ENCODE measurements at places on chromosomes 7 and 10. TPM values are rescaled to one million over a fixed set of nuclear protein-coding genes. Genes with fewer than 3 reads are reported as not detected.

SPAM1 gene
- total RNA-seq, result 0.28 TPM

FAM25G gene
- not detected for total RNA-seq

PDE6C gene
- total RNA-seq, result 0.07 TPM

FAM107B gene
- total RNA-seq, result 84.8 TPM

LEP gene
- not detected for total RNA-seq

INHBA gene
- total RNA-seq, result 10.8 TPM

TAS2R3 gene
- 1.3 TPM for total RNA-seq

ARMC10 gene
- 27.2 TPM for total RNA-seq

UCMA gene
- total RNA-seq, result not detected

ZPBP gene
- total RNA-seq, result not detected

TFEC gene
- total RNA-seq, result 34.8 TPM

AKR1C3 gene
- total RNA-seq, result 66.2 TPM

UCN3 gene
- total RNA-seq, result not detected

PIK3AP1 gene
- 6.5 TPM for total RNA-seq

PRTFDC1 gene
- 14.8 TPM for total RNA-seq

PRSS37 gene
- total RNA-seq, result not detected

FAM171A1 gene
- 20.5 TPM for total RNA-seq

OPN1SW gene
- total RNA-seq, result not detected

PDGFA gene
- 63.1 TPM for total RNA-seq

SPACDR gene
- total RNA-seq, result 0.13 TPM

GIMAP5 gene
- 1.2 TPM for total RNA-seq

RNF133 gene
- 2.2 TPM for total RNA-seq

TDRD1 gene
- not detected for total RNA-seq

SLC18A2 gene
- 0.76 TPM for total RNA-seq

HOXA10 gene
- total RNA-seq, result 9.9 TPM

MYH16 gene
- total RNA-seq, result 0.13 TPM

EPDR1 gene
- total RNA-seq, result 12.2 TPM

OR9A2 gene
- not detected for total RNA-seq

ORAI2 gene
- 25.9 TPM for total RNA-seq

VWDE gene
- total RNA-seq, result 2.1 TPM

ADRA2A gene
- 1.9 TPM for total RNA-seq

PCLO gene
- total RNA-seq, result 8.1 TPM

ACSM6 gene
- not detected for total RNA-seq

ADAM22 gene
- total RNA-seq, result 10.3 TPM

HYAL4 gene
- 0.07 TPM for total RNA-seq

MKX gene
- total RNA-seq, result 0.90 TPM

BAMBI gene
- 116 TPM for total RNA-seq

EBLN1 gene
- not detected for total RNA-seq

GCK gene
- 2.5 TPM for total RNA-seq

KNDC1 gene
- 13.4 TPM for total RNA-seq

SMNDC1 gene
- 17.4 TPM for total RNA-seq

ASB15 gene
- not detected for total RNA-seq

ZWINT gene
- 19.4 TPM for total RNA-seq

STAG3 gene
- 0.20 TPM for total RNA-seq

INTS15 gene
- 21.4 TPM for total RNA-seq

CALHM1 gene
- not detected for total RNA-seq

LRRC61 gene
- 24.0 TPM for total RNA-seq

HOXA1 gene
- 0.30 TPM for total RNA-seq

EPO gene
- 1.3 TPM for total RNA-seq

PRLHR gene
- total RNA-seq, result not detected

SYT15B gene
- not detected for total RNA-seq

GPR15LG gene
- 2.6 TPM for total RNA-seq

Measured in hepatocyte (in vitro differentiated cells).